ENCODE measurements at places on chromosomes 16 and 17. TPM values are rescaled to one million over a fixed set of nuclear protein-coding genes. Genes with fewer than 3 reads are reported as not detected.

HOXB8 gene
- total RNA-seq, result 13.8 TPM

ALOX12B gene
- total RNA-seq, result 0.40 TPM

SLC6A4 gene
- not detected for total RNA-seq

DNA sequence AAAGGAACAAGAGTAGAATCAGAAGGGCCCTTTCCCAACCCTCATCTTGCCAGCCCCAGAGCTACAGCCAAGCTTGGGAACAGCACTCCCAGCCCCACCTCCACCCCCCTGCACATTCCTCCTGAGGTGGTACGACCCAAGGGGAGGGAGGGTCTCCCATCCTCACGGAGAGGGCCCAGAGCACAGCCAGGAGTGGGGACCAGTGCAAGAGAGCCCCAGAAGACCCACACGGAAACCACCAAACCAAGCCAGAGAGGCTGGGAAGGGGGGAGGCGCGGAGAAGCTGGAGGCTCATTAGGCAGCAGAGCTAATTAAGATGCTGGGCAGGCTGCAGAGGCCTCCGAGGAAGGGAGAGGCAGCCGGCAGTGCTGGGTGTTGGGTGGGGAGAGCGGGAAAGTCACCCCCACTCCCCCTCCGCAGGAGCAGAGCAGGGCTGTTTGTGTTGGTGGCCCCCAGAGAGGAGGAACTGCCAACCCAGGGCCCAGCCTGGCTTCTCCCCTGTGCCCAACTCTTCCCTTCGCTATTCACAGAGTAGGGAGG lies 2.4 kb downstream of the CACNB1 start:
- DNase-seq, result peak; percentile 35

GRCh38 chr16:16150117-16150877 lies 73.0 kb downstream of the ABCC6 start:
- DNase-seq, result peak; percentile 97

GRCh38 chr16:19175492-19176262 lies 7.6 kb downstream of the SYT17 start:
- DNase-seq, result no peak

RRAD gene
- 60.5 TPM for total RNA-seq

DNA sequence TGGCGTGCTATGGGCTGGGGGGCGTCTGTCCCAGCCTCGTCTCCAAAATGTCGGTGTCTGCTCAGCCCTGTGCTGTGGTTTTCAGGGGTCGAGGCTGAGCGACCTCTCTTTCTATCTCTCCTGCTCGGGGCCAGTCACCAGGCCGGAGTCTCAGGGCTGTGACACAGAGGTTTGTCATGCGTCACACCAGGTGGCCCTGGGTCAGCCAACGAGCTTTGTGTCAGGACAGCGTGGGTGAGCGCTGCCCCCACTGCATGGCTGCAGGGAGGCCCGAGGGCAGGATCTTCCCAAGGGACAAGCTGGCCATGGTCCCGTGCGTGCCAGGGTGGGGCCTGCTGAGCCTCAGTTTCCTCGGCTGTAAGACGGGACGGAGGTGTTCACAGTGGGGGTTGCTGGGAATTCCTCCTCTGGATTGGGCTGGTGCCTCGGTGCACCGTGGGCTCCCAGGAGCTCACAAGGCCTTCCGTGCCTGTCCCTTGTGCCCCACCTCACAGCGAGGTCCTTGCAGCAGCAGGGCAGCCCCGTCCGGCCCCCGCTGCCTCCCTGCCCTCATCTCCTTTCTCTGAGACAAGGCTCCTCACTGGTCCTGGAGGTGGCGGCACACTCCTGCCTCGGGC lies 50.5 kb downstream of the CBFA2T3 start:
- DNase-seq, result peak; percentile 79
